ENCODE measurements at places on chromosomes 4 and X. TPM values are rescaled to one million over a fixed set of nuclear protein-coding genes. Genes with fewer than 3 reads are reported as not detected.

DNA sequence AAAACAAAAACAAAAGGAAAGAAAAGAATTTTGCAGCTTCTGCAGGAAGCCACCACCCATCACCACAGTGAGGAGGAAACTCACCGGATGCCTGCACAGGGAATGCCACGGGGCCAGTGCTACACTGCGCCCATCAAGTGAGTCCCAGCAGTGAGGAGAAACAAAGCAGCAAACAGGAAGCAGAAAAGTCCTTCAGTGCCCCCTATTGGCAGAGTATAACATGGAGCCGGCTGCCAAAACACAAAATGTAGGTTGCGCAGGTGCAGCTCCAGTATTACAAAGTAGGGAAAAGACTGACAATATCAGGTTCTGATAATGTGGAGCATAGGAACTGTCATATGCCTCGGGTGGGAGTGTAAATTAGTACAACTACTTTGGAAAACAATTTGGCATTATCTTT lies 23.3 kb upstream of the SCML2 start:
- no peak for DNase-seq

- DNase-seq = no peak
Measured at GRCh38 chr4:90946945-90947344, 819.8 kb downstream of the CCSER1 start.

GRCh38 chr4:3683744-3684421 lies 82.3 kb upstream of the ADRA2C start:
- DNase-seq = no peak

GRCh38 chr4:16466581-16466980 lies 240.3 kb upstream of the TAPT1 start:
- DNase-seq = no peak

Gene GABRB1
- not detected for total RNA-seq

Gene HERC3
- 24.6 TPM for total RNA-seq
